NCI-H146 (cell line): ENCODE measurements at places on chromosomes 11 and 22.

DNA sequence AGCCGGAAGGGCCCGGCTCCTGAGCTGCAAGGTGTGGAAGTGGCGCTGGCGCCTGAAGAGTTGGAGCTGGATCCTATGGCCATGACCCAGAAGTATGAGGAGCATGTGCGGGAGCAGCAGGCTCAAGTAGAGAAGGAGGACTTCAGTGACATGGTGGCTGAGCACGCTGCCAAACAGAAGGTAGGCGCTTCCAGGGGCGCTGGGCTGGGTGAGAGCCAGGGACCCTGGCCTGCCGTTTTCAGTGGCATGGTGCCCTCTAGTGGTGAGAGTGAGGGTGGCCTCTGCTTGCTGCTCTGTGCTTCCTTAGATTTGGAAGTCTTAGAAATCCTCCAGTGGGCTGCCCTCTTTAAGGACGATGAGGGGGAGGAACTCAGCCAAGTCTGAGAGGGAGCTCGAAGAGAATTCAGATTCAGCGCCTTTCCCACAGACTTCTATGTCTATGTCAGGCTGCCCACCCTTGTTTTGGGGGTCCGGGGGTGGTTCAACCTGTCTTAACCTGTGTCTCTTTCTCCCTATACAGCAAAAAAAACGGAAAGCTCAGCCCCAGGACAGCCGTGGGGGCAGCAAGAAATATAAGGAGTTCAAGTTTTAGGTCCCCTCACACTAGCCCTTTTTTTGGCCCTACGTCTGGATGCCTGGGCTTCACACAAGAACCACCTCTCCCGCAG, 1.8 kb upstream of the PACS1 start:
- DNase-seq: peak; percentile 53

DNA sequence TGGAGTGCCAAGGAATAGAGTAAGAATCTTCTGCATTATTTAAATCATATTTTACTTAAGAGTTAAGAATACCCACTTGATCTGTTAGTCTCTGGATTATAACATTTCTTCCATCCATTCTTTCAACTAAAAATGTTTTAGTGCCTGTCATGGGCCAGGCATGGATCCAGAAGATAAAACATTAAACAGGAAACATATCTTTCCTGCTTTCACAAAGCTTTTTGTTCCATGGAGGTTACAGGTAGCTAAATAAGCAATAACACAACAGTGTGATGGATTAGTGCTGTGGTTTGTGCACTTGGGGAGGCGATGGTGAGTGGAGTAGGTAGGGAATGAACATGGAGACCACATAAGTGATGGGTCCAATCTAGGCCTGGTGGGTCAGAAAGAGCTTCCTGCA, 258.5 kb downstream of the DDX10 start:
- no peak for DNase-seq

GRCh38 chr11:131544591-131544990, 174.2 kb downstream of the NTM start:
- DNase-seq: no peak

- DNase-seq: no peak
These were observed 10.0 kb upstream of the MFRP start for GRCh38 chr11:119356349-119357031.

DNA sequence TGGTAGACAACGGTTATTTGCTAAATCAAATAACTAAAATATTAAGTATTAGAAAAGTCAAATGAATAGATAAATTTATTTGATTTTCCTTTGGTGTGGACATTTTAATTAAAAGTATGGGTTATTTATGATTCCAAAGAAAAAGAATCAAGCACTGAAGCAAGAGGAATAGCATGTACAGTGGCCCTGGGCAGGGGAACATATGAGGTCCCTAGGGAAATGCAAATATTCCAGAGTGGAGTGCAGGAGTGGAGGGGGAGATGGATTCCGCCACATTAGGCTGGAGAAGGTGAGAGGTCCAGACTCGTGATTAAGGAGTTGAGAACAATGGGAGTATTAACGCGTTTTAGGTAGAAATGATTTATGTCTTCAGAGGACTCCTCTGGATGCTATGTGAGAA, 30.0 kb downstream of the RASSF10 start:
- no peak for DNase-seq

DNA sequence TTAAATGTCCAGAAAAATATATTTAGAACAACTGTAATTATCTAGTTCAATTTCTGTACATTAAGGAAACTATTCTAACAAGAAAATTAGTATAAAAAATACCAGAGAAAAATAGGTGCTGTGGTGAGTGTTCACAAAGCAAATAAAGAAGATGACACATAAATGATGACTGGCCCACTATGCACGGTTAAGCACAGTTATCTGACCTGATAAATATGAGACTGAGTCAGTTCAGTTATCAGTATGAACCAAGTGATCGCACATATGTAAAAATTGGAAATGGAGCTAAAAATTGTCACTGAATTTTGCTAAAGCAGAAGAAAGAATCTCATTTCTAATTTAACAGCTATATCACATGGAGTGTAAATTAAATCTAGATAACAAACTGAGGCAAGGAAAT, 18.8 kb upstream of the MAML2 start:
- DNase-seq: no peak
